ENCODE measurements at places on chromosomes 12 and 14. TPM values are rescaled to one million over a fixed set of nuclear protein-coding genes. Genes with fewer than 3 reads are reported as not detected.

Gene GLT8D2
- not detected for total RNA-seq

Gene TSPAN11
- not detected for total RNA-seq

Gene AHNAK2
- not detected for total RNA-seq

DNA sequence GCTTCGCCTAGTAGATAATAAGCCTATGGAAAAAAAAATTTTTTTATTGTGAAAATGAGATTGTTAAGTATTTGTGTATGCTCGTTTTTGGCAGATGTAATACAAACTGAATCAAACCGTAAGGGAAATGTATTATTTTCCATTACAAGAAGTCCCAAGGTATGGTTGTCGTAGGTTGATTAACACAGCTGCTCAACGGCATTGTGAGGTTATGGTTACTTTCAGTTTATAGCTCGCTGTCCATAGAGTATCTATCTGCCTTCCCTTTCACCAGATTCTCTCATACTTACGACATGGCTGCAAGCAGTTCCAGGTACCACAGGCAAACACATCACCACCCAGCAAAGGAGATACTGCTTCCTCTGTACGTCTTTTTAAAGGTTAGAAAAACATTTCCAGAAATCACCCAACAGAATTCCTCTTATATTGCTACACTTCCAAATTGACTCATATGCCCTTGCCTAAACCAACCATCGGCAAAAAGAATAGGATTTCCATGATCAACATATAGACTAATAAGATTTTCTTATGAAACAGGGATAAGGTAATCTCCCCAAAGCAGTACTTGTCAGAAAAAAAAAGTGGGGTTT lies 338.6 kb downstream of the SYT1 start:
- no peak overlapping the region for H3K4me3 ChIP-seq
- H3K4me1 ChIP-seq = no peaks in the 10 kb centered on the region
- no peak overlapping the region for H3K27ac ChIP-seq
- no peaks in the 10 kb centered on the region for H3K27me3 ChIP-seq
- DNase-seq = no peak

DNA sequence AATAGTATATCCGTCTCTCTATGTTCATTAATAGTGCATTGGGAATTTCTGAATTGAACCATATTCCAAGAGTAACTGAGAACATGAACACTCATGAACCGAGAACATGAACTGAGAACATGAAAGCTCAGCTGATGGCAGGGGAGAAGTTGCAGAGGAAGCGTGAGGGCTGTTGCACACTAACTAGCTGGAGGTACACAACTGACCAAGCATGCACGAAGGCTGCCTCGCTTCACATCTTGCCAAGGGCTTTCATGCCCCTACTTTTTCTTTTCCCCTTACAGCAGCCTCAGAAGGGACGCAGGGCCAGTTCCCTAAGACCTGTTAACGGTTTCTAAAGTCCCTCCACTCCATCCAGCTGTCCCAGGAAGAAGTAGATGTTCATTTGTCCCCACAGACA lies 4.3 kb downstream of the RNASE1 start:
- H3K36me3 ChIP-seq = no peaks in the 10 kb centered on the region
- H3K27me3 ChIP-seq = no peaks in the 10 kb centered on the region
- H3K4me3 ChIP-seq = no peak overlapping the region
